ENCODE measurements at places on chromosomes 13 and 19.

GRCh38 chr13:60134376-60134775 lies 29.4 kb downstream of the DIAPH3 start:
- no peak for DNase-seq

GRCh38 chr13:110438211-110438610 lies 123.3 kb downstream of the RAB20 start:
- no peak for DNase-seq

DNA sequence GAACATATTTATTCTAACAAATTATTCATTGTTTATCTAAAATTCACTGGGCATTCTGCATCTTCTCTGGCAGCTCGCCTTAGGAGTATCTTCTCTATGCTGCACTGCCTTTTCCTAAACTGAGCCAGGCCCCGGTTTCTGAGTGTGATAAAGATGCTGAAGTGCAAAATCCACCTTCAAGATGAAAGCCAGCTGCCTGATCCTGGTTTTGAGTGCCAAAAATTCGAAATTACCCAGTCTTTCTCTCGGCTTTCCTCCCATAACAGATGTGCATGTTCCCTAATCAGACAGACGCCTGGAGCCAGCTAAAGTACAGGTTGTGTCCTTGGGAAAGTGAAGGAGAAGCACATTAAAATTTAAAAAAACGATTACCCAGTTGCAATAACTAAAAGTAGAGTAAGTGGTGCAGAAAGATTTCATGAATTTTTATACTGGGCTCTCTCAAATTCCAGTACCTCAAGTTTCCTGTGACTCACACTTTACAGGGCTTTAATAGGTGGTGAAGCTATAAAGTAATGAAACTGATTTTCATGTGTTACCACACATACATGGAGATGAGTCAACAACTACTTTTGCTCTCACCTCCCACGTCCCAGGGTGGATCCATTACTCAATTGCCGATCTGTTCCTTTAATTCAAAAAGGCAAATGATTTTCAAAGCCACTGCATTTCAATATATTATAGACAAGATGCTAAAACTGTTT lies 65.0 kb upstream of the GTF2F2 start:
- no peak for DNase-seq

DNA sequence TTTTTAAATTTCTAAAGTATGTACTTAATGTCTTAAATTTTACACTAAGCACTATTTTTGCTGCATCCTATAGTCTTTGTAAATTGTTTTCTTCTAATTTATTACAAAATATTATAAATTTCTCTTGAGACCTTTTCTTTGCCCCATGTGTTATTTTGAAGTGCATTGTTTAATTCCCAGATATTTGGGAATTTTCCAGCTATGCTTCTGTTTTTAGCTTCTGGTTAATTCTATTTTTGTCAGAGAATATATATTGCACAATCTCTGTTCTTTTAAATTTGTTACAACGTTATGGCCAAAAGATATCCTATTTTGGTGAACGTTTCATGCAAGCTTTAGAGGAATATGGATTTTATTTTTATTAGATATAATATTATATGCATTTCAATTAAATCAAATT lies 917.4 kb upstream of the MIR17HG start:
- DNase-seq = no peak

DNA sequence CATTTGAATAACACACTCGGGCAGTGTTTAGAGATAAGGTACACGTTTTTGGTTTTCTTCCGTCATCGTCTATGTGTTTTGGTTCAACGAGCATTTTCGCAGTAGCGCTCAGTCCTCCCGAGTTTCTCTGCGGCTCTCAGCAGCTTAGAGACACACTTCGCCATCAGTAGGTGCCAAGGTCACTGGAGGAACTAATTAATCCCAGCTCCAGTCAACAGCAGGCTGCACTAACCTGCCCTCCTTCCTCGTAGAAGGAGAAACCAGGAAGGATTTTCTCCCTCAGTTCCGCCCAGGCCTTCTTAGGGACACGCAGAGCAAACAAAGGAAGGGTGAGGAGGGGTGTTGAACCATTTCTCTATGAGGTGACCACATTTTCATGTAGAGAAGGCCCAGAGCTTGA lies 12.6 kb downstream of the MBNL2 start:
- DNase-seq = no peak

DNA sequence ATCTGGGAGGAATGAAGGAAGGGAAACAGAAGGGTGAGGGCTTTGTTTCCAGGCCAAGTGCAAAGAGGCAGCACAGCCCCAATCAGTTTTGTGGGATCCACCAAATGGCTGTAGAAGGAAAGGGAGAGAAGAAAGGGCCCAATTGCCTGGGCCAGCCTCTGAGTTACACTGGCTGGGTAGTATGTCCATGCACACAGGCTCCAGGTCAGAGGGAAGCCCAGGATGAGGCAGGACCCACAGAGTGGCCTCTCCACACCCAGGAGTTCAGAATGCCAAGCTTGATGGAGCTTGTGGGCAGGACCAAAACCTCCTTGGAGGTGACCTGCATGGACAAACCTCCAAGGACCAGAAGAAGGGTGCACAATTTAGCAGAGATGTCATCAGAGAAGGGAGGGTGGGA lies 178.2 kb upstream of the TSHZ3 start:
- DNase-seq = no peak

- no peak for DNase-seq
Measured at GRCh38 chr13:48504606-48505005, 28.3 kb downstream of the RCBTB2 start.

GRCh38 chr13:106153041-106153440 lies 382.4 kb downstream of the EFNB2 start:
- no peak for DNase-seq

DNA sequence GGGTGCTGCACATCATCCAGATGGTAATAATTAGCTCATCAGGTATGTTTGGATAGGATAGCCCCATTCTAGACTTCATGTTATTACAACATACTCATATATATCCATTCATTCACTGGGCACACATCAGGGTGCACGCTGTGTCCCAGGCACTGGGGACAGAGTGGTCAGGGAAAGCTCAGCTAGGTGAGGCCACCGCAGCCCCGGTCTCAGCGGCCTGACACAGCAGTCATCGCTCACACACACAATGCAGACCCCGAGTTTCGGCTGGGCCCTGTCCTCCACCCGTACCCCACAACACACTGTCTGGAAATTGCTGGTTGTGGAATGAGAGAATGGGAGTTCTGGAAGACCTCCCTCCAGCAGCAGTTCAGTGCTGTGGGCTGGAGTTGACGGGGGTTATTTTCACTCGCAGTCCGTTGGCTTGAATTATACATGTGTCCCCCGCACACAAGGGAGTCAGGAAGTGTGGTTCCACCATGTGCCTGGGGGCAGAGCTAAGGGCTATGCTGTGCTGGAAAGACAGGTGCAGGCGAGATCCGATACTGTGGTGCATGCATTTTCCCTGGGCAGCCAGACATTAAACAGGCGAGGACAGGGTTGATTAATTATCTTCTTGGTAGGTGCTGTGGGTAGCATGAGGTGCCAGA lies 257.6 kb downstream of the TEX29 start:
- DNase-seq = no peak

GRCh38 chr13:30421093-30422053 lies 920 bp upstream of the UBE2L5 start:
- peak; percentile 54 for DNase-seq

GRCh38 chr19:23312515-23312914 lies 62.3 kb upstream of the ZNF724 start:
- no peak for DNase-seq

DNA sequence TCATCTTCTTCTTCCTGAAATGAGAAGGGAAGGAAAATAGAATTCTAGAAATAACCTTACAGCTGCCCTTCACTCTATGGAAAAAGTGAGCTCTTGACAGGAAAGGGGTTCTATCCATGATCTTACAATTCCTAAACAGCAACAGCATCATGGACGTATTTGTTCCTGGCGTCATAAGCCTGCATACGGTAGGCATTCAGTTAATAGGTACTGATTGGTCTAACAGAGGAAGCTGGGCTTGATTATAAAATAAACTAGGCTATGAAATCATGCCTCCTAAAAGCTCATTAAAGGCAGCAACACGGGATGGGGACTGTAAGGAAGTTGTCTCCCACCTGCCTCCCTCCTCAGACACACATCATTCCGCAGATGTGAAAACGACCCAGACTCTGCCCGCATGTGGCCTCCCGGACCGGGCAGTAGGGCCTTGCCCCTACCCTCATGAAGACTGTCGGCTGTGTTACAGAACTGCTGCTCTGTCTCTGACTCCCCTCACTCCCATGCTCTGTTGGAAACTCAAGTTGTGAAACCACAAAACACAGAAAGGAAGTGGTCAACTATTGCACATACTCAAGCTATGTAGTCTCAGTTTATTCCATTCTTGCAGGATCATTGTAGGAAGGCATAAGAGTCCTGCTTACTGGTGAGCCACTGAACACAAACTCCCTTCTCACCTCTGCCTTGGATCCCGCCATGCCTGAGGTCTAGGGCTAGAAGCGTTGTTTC lies 129.8 kb downstream of the DLEU7 start:
- DNase-seq = peak; percentile 45

- no peak for DNase-seq
Measured at GRCh38 chr13:28204690-28205443, 66.5 kb downstream of the PAN3 start.

DNA sequence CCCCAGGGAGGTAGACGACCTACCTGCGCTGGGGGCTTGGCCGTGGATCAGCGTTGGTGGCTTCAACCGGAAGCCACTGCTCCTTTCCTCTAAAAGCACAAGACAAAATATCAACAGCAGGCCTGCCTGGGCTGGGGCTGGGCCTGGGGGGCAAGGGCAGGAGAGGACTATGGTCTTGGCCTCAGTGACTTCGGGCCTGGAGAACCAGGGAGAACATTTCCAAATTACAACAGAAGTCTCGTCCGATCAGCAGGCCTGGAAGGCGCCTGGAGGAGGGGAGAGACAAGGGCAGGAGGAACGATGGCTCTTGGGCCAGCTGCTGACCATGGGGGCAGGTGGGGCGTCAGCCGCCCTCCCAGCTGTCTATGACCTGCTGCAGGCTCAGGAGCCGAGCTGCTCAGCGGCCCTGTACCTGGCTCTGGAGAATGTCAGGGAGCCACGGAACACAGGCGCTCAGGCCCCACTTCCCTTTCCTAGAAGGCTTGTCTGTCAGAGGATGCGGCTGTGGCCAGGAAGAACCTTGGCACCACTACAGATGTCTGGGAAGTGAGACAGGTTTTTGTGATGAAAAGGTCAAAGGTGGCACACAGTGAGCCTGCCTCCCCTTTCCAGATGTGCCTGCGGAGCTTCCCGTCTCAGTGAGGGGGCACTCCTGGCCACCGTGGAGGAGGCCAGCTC lies 19.5 kb downstream of the CAPS start:
- DNase-seq = no peak

GRCh38 chr13:96860882-96861281 lies 133.4 kb downstream of the OXGR1 start:
- no peak for DNase-seq

- DNase-seq = no peak
Measured at GRCh38 chr13:42039457-42039945, 8.9 kb upstream of the DGKH start.

DNA sequence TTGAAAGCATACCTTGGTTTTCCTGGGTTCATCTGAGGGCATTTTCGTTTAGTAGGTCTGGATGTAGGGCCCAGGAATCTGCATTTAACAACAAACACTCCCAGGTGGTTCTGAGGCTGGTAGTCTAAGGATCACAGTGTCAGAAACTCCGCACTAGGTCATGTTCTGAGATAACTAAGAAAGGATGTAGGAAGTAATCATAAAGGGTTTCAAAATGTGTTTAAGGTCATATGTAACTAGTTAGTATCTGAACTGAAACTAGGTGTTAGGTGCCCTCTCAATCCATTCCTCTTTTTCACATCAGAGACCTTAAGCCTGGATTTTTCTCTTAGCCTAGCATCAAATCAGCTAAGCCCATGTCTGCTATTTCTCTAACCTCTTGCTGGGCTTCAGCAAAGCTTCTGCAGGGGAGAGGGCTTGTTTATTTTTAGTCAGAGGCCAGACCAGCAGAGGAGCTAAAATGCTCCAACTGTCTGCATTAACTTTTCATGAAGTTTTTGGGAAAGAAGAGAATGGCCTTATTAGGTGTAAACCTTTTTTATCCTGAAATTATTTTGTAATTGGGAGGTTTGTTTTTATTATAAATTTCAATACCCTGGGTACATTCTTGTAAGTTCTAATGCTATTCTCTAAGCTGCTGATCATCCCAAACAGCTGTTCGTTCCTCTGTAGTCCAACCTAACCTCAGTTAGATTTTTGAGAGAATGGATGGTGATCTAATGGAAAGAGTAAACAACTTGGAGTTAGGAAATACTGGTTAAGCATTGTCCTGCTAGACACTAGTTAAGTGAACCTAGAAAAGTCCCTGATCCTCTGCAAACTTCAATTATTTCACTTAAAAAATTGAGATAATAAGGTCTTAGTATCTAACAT lies 262.8 kb upstream of the RFC3 start:
- peak; percentile 26 for DNase-seq

DNA sequence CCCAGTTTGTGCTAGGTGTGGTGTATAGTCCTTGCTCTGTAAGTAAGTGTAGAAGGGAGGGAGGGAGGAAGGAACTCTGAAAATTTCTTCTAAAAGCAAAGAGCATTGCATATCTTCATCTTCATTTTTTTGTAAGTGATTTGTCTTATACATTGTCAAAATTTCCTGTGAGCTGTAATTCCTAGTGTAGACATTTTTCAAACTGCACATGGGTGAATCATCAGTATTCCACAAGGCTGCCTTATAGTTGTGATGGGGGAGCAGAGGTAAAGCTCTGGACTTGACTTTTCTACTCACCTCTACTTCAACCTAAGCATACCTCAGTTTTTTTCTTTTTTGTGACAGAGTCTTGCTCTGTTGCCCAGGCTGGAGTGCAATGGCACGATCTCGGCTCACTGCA lies 86.9 kb downstream of the CDK8 start:
- no peak for DNase-seq

DNA sequence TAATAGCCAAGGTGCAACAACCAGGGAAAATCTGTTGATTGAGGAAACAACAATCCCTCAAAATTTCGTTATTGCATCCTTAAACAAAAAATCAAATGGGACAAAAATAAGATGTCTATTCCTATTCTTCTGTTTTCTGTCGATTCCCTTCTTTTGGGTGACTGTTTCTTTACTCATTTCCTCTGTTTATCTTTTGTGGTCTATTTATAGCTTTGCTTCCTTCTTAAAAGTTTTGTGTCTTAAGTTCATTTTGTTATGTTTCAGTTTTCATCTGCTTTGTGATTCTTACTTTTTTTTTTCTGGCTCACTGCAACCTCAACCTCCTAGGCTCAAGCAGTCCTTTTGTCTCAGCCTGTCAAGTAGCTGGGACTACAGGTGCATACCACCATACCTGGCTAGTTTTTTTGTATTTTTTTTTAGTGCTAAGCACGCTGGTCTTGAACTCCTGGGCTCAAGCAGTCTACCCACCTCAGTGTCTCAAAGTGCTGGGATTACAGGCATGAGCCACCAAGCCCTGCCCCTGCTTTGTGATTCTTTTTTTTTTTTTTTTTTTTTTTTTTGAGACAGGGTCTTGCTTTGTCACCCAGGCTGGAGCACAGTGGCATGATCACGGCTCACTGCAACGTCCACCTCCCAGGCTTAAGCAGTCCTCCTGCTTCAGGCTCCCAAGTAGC lies 10.4 kb downstream of the ZNF146 start:
- no peak for DNase-seq

All from smooth muscle cell of the brain vasculature (primary cell).